ENCODE measurements at places on chromosomes 16 and 17.

DNA sequence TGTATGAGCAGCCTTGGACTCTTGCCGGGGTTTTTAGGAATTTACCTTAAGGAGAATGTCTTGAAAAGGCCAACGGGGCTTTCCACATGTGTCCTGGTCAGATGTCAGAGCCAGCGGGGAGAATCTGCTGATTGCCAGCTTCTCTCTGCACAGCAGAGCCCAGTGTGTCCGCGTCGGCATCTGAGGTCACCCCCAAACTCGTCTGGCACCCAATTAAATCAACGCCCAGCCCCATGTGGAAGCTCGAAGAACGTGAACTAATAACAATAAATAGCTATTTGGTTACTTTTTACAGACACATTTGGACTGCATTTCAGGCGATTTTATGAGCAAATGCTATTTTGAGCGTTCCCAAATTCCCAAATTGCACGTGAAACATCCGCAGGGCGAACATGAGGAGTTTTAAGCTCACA, 303.5 kb downstream of the FOXL1 start:
- DNase-seq = no peak

DNA sequence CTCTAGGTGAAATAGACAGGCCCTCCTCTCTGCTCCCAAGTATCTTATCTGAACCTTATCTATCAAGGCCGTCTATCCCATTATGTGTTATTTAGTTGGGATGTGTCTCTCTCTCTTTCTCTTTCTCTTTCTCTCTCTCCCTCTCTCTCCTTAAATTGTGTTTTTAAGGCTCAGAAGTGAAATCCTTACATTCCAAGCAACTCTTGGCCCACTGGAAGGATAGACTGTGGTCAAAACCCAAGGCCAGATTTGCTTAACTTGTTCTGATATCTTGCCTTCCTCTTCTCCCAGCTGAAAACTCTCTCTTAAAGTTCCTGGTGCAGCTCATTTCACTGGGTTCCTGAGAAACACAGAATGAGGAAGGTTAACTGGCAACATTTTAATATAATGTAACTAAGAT, 14.7 kb downstream of the CDRT4 start:
- no peak for DNase-seq

GRCh38 chr17:77501751-77502625, 361.2 kb downstream of the SEC14L1 start:
- no peak for DNase-seq

GRCh38 chr16:27476240-27476639, 73.5 kb downstream of the GTF3C1 start:
- no peak for DNase-seq

DNA sequence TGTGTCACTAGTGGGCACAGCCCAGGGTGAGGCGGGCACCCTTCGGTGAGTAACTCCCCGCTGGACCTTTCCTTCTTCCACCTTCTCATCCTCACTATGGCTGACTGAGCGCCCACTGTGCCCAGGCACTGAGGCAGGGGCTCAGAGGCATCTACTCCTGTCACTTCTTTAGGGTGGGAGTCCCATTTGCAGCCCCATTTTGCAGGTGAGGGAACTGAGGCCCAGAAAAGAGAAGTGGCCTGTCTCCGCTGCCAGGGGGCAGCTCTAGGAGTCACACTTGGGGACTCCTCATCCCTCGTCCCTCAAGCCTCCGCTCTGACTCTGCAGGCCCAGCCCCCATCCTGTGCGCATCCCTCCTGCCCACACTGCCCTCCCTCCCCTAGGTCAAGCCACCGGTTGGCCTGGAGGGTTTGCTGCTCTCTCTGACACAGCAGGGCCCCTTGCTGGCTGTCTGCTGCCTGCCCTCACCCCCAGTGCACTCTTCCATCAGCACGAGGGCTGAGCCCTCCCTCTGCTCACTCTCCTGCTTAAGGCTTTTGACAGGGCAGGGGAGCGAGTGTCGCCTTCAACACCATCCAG, 62.4 kb downstream of the CNGB1 start:
- DNase-seq = no peak

GRCh38 chr17:8466873-8467272, 31.2 kb downstream of the NDEL1 start:
- DNase-seq = no peak

GRCh38 chr17:49741009-49741691, 22.8 kb downstream of the FAM117A start:
- no peak for DNase-seq

DNA sequence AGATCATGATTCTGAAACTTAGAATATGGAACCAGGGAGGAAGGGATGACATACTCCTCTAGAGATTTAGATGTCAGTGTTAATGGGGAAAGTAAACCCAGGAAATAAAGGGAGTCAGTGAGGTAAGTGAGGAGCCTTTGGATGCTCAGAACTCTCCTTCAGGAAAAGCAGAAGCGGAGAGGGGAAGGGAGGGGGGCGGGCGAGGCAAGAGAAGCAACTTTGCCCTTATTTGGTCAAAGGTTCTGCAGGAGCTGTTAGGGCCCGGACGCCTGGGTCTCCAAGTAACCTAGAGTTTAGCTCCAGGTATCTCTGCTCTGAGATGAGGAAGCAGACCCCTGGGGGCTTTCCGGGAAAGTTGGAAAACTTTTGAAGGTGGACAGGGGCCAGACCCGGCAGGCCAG, 1.3 kb downstream of the PFN1 start:
- no peak for DNase-seq

DNA sequence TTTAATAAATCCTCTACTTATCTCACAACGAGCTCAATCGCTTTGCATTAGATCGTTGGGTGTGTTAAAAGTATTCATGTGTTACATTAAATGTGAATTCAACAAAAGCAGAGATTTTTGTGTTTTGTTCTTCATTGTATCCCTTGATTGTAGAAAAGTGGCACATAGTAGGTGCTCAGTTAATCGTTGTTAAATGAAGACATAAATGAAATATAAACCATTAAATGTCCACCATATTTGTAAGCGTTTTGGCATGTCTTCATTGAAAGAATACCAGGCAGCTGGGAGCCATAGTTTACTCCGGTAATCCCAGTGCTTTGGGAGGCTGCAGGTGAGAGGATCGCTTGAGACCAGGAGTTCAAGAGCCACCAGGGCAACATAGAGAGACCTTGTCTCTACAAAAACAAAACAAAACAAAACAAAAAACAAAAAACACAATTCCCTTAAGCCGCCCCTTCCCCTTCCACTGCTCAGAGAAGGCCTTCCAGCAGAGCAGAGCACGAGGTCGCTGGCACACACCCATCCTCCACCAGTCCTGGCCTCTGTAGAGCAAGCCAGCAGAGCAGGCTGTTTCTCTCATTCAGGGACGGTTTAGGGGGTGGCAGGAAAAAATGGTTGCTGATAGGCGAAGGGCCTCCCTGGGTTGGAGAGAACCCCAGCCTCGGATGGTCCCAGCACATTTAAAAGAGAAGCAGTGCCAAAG, 673 bp upstream of the CHD9 start:
- peak; percentile 18 for DNase-seq

DNA sequence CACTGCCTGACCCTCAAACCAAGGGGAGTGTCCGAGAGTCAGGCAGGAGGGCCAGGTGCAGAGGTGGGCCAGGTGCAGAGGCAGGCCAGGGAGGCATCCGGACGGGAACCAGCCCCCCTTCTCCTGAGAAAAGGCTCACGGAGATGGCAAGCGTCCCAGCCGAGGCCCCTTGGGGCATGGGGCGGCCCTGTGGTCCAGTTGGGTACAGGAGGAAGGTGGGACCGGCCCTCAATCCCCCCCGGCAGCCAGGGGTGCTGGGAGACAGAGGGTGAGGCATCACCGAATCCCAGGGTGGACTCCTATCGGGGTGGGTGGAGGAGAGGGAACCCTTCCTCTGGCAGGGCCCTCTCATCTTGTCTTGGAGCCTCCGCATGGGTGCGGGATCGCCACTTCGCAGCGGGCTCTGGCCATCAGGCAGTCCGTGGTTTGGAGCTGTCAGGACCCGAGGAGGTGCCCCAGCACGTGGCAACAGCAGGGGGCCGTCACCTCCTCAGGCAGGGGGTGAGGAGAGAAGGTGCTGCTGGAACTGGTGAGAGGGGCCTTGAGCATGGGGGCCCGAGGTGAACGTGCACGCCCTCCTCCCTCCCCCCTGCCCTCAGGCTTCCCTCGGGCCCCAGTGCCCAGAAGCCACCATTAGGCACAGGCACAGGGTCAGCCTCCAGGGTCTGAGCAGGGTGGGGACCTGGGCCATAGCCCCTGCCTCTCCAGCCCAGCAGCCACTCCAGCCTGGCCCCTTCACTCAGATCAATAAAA, 38.7 kb upstream of the SLC38A10 start:
- DNase-seq = no peak

- no peak for DNase-seq
Measured at GRCh38 chr16:3171855-3172593, 16.0 kb upstream of the OR1F1 start.

DNA sequence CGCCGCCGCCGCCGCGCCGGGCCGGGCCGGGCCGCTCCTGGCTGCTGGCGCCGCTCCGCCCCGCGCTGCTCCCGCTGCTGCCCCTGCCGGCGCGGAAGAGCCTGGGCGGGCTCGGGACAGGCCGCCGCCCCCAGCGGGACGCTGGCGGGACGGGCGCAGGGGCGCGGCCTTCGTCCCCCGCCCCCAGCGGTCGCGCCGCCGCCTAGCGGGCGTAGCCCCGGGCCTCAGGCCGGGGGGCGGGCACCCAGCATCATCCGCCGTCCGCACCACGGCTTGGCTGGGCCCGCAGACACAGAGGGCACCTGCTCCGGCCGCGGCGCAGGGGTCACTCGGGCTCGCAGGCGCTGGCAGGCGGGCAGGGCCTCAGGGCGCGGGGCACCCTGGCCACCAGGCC, at the start of gene AMFR:
AMFR (minus strand) TSS at position 107 of the 394 bp plus-strand sequence. CDS start 218 bp downstream, outside the sequence.
- DNase-seq = peak; percentile 75

GRCh38 chr16:85250609-85251223, 138.4 kb upstream of the CIBAR2 start:
- DNase-seq = no peak

GRCh38 chr17:80845069-80845862, 146.4 kb upstream of the CHMP6 start:
- DNase-seq = no peak

DNA sequence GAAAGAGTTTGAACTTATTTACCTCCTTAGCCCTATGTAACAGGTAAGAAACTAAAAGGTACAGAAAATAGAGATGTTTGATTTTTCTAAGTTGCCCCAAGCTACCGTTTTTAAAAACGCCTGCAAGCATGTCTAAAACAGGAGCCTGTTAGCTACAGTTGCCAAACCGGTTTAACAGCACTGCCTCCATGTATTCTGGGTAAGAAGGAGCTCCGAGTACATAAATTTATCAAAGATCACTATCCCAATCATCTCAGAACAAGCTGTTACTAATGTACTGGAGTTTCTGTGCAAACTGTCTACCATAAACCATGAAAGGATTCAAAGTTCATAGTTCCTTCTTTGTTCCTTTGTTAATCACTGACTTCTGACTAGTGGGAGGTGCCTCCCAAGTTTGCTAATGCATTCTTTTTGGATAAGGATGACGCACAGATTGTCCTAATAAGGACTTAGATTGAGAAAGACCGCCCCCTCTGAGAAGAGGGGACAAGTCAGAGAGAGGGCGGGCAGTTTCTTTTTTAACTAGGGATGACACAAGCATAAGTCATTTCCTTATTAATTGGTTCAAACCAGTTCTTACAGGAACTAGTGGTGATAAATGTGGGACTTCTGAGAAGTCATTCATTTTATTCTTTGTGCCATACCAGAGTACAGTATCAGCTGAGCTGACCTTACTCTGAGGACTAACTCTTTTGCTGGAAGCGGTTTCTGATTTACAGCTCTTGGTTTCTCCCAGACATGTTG, 55.3 kb downstream of the TUBD1 start:
- DNase-seq = peak; percentile 90

GRCh38 chr17:6021011-6021400, 49.2 kb upstream of the WSCD1 start:
- no peak for DNase-seq

DNA sequence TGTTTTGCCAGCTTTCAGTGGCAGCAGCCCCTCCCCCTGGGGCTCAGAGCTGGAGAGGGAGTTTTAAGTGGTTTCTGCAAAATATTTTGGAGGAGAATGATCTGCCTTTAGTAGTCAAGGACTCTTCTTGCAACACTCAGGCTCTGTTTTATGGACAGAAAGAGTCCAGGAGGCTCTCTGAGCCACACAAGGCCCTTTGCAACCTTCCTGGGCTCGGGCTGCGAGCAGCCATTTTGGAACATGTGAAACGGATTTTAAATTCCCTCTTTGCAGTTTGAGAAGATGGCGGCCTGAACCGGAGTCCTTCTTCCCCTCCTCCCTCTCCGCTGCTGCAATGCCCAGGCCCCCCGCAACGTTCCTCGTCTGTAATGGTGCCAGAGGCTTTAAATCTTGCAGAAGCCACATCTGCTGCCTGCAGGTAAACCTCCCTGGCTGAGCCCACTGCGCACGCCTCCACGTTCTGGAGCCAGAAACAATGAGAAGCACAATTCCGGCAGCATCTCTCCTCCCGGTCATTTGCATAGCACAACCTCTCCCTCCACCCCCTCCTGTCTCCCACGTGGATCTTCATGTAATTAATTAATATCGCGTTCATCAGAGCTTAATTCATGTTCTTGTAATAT, 386.1 kb downstream of the SEC14L1 start:
- no peak for DNase-seq

DNA sequence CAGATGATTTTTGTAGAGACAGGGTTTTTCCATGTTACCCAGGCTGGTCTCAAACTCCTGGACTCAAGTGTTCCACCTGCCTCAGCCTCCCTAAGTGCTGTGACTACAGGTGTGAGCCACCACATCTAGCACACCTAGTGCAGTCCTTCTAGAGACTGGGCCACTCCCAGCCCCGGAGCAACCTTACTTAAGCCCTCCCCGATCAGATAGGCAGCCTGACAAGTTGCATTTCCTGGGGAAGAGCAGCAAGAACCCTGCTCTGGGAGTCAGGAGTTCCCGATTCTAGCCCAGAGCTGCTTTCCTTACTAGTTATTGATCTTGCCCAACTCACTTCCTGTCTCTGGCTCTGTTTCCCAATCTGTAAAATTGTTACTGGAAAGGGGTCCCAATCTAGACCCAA, 7.0 kb upstream of the NAGLU start:
- DNase-seq = no peak

GRCh38 chr17:7240375-7240774, 1.1 kb upstream of the PHF23 start:
- DNase-seq = no peak

GRCh38 chr16:81498351-81498750, 53.7 kb downstream of the CMIP start:
- DNase-seq = no peak

DNA sequence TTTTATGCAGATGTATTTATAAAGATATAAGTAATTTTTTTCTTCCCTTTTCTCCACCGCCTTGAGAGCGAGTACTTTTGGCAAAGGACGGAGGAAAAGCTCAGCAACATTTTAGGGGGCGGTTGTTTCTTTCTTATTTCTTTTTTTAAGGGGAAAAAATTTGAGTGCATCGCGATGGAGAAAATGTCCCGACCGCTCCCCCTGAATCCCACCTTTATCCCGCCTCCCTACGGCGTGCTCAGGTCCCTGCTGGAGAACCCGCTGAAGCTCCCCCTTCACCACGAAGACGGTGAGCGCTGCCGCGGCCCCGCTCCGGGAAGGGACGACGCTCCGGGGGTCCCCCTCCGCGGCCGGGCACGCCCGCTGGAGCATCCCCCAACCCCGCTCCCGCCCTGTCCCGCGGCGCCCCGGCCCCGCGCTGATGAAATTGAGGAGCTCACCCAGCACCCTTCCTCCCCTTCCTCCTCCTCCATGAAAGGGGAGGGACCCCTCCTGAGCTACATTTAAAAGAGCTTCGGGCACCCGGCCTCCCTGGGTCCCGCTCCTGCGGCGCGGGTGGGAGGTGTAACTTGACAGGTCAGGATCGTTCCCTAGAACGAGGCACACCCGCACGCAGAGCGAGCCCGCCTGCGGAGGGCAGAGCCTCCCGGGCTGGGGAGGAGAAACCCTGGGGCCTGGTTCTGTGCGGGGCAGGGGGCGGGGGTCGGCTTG, 706 bp downstream of the HLF start:
- no peak for DNase-seq

GRCh38 chr16:74094962-74095361, 201.7 kb upstream of the PSMD7 start:
- DNase-seq = no peak
